ENCODE measurements at places on chromosomes 3 and 15.

DNA sequence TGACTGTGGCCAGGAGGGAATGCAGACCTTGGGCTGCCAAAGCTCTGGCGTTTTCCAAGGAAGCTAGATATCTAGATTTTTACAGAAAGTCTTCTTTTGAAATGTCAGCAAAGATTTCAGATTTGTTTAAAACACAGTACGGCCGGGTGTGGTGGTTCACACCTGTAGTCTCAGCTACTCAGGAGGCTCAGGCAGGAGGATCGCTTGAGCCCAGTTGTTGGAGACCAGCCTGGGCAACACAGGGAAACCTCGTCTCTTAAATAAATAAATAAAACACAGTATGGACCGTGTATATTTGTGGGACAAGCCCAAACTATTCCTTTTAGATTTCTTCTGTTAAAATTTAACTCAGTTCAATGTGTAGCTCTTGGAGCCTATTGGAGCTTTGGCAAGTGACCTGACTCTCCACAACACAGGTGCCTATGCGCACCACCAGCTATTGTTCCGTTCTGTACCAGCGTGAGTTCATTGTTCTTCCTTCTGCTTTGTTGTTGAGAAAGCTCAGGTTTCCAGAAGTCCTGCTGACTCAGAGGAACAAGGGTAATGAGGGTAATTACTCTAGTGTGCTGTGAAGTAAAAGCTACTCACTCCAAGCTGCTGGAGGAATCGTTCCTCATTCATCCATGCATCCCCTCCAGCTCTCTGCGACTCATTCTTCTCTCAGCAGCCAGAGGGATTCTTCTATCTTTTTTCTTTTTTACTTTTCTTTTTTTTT lies 73.1 kb upstream of the SLC6A6 start:
- DNase-seq, result no peak

- DNase-seq, result no peak
Measured at GRCh38 chr15:63848879-63849551, 15.3 kb upstream of the HERC1 start.

DNA sequence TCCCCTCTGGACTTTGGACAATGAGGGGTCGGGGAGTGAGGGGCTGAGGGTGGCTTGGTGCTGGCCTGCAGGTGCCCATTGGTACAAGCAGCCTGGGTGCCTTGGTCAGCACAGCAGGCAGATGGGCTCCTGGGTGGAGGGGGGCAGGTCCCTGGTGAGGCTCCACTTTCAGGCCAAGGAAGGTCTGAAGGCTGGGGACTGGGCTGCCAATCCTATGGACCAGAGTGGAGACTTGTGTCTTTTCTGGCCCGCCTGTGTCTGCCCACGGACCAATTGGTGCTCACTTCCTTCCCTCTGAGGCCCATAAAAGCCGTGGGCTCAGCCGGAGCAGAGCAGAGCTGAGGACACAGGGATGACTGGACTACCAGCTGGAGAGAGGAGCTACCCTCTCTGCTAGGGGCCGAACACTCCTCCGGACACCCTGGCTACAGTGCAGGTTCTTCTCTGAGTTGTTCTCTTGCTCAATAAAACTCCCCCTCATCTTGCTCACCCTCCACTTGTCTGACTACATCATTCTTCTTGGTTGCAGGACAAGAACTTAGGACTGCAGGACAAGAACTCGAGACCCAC lies 31.9 kb upstream of the IREB2 start:
- no peak for DNase-seq

GRCh38 chr3:25177041-25177440 lies 251.0 kb upstream of the RARB start:
- DNase-seq, result no peak

DNA sequence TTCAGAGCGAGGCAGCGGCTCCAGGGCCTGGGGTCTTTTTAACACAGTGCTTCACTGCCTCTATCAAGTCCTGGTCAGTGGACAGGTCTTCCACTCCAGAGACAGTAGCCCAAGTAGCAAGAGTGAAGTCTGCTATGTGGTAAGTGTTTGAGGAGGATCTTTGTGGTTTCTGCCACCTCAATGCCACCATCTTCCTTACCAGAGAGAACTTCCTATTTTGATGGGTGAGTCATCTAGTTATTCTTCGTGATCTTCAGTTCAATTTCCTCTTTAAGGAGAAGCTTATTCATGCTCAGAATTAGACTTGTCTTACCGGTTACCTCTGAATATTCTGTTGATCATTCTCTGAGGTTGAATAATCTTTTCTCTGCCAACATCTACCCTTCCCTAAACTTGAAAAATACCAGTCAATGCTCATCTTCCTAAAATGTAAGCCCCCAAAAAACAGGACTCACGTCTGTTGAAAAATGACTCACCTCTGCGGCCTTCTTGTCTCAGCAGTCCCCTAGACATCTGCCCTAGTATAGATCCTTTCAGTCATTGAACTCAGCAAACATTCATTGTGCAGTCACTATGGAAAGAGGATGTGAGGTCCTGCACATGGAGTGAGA lies 32.2 kb upstream of the BCL6 start:
- no peak for DNase-seq

- DNase-seq, result no peak
Measured at GRCh38 chr3:71628522-71628921, 45.0 kb upstream of the FOXP1 start.

GRCh38 chr3:61315871-61316270 lies 64.6 kb upstream of the FHIT start:
- DNase-seq, result no peak

- DNase-seq, result no peak
Measured at GRCh38 chr15:58472821-58473581, 41.2 kb downstream of the LIPC start.

DNA sequence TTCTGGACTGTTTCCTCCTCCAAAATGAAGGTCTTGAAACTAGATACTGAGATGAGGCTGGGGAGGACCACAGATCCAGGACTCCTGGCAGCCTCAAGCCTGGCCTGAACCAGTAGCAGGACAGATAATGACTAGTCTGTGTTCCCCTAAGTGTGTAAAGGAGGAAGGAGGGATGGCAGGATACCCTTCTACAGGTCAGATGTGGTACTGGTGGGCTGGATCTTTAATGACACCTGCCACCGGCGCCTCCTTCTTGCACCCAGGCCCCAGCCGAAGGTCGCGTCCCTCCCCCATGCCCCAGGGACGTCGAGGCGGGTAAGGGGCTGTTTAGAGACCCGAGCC lies 556 bp downstream of the USP19 start:
- no peak for DNase-seq

- DNase-seq, result no peak
Measured at GRCh38 chr3:138450704-138451424, 16.4 kb downstream of the ESYT3 start.

GRCh38 chr15:51114437-51115119 lies 19.9 kb upstream of the TNFAIP8L3 start:
- no peak for DNase-seq

DNA sequence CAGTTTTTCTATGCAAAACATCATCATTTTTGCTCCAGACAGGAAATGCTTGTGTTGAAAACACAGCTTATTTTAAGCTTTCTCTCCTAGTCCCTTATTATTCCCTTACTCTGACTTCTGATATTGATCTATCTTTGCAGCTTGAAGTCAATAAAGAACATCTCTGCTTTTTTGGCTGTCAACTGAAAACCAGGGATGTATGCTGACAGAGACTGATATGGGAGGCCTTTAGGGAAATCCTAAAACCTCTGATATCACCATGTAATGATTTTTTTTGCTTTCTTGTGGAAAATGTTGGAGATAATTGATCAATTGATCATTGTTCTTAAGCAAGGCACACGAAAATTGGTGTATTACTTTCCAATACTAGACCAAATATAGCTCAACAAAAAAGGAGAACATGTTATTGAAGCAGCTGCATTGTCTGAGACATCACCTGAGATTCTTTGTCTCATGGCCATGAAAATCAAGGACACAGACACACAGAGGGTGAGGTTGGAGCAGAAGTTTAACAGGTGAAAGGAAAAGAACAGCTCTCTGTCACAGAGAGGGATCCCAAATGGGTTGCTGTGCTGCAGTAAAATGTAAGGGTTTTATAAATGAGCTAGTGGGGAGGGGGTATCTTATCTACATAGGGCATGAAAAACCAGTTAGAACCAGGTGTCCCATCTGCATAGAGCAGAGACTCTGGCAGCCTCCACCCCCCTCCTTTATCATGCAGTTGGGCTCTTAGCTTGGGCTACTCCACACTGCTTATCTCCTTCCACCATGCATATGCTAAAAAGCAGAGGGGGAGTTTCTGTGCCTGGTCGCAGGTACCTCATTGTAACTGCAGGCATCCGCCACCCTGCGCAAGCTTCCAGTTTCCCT lies 17.0 kb upstream of the SENP7 start:
- no peak for DNase-seq

- peak; percentile 16 for DNase-seq
Measured at GRCh38 chr15:85380812-85381642, 624 bp downstream of the AKAP13 start.

GRCh38 chr15:58758141-58758540 lies 8.6 kb upstream of the ADAM10 start:
- DNase-seq, result no peak

DNA sequence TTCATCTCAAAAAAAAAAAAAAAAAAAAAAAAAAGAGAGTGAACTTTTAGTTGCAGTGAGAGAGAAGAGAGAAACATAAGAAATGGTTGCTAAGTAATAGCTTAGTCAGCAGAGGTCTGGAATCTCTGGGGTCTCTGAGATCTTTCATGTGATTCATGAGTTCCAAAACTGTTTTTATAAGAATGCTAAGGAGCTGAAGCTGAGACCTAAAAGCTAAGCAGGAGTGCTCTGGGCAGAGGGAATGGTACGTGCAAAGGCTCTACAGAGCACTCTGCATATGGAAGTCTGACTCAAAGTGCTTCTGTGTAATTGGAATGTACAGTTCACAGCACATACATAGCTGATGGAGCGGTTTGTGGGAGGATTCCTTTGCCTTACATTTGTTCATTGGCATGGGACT lies 66.3 kb upstream of the LRIG1 start:
- DNase-seq, result no peak

DNA sequence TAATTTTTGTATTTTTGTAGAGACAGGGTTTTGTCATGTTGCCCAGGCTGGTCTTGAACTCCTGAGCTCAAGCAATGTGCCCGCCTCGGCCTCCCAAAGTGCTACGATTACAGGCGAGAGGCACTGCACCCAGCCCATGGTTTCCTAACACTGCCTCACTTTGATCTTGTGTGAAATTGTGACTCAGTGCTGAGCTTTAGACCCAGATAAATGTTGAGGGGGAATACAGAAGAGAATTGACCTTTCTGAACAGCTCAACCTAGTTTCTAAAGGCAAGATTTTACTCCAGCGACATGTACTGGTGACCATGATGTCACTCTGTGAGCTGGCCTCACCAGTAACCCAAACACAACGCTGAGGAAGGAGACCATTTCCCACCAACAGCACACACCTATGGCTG lies 73.5 kb downstream of the ATP1B3 start:
- DNase-seq, result no peak

DNA sequence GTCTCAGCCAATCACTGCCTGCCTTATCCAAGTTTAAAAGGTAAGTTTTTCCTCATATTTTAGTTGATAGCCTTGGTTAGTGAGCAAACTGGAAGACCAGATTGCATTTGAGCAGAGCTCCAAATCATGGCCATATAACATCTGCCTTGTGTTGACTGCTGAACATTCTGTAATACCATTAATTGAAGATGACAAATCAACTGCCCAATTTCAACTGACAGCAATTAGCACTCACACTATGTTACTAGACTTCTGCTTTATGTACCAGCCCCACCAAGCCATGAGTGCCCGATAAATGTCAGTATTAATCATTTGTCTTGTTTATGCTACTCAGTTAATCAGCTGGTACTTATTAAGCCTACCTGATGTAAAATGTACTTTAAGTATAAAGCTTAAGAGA lies 83.1 kb downstream of the CGGBP1 start:
- no peak for DNase-seq

DNA sequence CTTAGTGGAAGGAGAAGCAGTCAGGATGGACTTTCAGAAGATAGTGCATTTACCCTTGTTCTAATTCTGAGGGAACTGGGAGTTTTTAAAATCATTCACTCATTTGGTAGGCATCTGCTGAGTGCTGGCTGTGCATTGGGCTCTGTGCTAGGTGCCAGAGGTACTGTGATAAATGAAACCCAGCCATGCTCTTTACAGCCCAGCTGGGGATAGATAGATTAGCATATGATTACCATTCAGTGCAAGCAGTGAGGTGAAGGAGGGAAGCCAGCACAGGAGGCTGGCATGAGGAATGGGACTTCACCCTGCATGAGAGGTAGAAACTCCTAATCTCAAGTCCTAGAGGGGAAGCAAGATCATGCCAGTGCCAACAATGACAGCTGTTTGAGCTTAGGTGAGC lies 361.9 kb upstream of the TRIM42 start:
- DNase-seq, result no peak

- no peak for DNase-seq
Measured at GRCh38 chr3:119149484-119149883, 3.5 kb downstream of the TEX55 start.

DNA sequence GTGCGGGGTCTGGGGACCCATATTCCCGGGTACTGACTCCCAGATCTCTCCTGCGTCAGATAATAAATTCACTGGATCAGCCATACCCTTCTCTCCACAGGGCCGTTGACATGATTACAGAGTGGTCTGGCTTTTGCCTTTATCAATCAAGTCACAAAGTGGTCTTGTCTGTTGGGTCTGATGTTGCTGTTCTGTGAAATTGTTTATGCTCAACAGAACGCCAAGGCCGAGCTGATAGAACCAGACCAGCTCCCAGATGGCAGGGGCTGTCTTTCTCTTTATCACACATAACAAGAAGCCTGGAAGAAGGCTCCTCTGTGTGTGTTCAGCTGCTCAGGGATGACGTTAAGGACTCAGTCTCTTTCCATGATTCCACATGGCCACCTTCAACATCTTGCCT lies 751 bp upstream of the DCLK3 start:
- DNase-seq, result no peak

GRCh38 chr3:73709712-73710111 lies 85.0 kb upstream of the PDZRN3 start:
- no peak for DNase-seq

DNA sequence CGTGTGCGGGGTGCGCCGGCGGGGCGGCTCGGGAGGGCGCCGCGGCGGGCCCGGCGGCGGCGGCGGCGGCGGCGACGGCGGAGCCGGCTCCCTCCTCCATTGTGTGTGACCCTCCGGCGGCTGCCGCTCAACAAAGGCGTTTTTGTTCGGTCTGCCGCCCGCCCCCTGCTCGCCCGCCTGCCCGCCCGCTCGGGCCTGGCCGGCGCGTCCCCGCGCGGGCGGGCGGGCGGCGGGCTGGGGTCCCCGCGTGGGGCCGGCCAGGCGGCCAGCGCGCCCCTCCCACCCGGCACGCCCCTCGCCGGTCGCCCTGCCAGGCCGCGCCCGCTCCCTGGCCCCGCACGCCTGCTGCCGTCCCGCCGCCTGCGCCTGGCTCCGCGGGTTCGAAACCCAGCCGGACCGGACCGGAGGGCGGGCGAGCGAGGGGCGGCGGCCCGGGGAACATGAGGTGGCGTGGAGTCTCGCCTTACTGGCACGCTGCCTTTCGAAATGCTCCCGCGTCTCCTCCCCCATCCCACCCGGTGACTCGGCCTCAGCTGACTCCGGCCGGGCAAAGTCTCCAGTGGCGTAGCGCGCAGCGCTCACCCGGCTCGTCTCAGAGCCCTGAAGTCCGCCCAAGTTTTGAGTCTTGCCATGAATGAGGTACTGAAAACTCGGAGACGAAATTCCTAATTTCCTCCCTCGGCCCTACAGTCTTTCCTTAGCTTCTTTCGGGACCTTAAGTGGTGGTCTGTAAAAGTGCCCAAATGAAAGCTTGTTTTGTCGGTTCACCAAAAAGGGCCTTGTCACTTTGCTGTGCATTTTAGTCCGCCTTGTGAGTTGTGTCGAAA lies 588 bp downstream of the MAPK6 start:
- peak; percentile 34 for DNase-seq
